NCI-H460 (cell line): ENCODE measurements at places on chromosomes 5 and 9.

DNA sequence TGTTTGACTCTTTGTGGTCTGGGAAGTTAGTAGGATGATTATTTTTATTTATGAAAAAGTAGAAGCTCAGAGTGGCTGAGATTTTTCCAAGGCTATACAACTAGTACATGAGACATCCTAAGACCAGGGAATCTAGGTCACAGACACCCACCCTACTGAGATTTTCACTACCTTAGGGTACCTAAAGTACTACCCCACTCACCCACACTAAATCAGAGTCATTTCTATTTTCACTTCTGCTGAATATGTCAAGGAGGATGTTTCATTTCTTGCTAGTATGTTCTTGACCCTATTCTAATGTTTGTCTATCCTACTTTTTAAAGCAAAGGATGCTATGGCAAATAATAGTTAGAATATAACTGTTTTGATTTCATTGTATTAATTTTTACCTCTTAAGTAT is 206.0 kb downstream of the ATP10B start:
- DNase-seq, result no peak

- DNase-seq, result no peak
These were observed 95.3 kb downstream of the PRRT1B start for GRCh38 chr9:131640438-131641137.

DNA sequence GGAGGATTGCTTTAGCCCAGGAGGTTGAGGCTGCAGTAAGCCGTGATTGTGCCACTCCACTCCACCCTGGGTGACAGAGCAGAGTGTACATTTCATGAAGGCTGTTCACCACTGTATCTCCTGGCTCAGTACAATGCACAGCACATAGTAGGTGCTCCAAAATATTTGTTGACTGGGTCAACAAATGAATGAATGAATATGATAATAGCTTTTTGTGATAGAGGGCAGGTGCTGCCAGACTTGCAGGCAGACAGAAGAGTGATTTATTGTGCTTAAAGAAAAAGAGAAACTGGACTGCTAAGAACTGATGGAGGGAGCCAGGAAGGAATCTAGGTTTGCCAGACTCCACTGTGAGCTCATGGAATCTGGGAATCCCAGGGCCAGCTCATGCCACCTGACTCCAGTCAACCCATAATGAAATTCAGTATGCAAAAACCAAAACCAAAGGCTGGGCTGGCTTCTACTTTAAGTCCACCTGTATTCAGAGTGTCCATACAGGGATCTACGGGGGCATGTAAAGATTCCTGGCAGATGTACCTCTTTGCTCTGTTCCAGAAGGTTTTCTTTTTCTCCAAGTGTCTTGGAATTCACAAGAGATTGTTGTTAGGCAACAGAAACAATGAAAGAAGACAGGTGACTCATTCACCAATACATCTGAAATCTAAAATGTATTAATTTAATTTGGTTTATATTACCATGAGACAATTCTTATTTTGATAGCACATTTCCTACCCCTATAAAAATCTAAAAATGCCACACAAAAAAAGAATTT is 15.5 kb upstream of the CTNNA1 start:
- DNase-seq, result no peak

DNA sequence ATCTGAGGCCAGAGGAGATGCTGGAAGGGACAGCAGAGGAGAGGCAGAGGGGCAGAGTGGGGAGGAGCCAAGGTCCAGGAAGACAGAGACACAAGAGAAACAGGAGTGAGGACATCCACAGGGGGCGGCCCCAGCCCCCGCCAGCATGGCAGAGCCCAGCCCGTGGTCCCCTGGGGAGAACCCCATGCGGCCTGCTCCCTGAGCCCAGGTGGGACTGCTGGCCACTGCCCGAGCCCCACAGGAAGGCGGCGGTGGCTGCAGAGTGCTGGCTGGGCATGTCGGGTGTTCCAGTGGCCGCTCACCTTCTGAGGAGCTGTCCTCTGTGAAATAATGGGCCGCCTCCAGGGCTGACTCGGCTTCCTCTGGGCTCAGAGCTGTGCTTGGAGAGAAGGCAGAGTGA is 8.9 kb upstream of the MRNIP start:
- no peak for DNase-seq

GRCh38 chr9:18606281-18606680 is 132.3 kb downstream of the ADAMTSL1 start:
- no peak for DNase-seq

GRCh38 chr5:130476325-130476724 is 572.1 kb downstream of the CHSY3 start:
- no peak for DNase-seq

GRCh38 chr9:95107976-95108375 is 209.5 kb downstream of the FANCC start:
- DNase-seq, result no peak

GRCh38 chr5:80146046-80146445 is 109.8 kb downstream of the SERINC5 start:
- no peak for DNase-seq

DNA sequence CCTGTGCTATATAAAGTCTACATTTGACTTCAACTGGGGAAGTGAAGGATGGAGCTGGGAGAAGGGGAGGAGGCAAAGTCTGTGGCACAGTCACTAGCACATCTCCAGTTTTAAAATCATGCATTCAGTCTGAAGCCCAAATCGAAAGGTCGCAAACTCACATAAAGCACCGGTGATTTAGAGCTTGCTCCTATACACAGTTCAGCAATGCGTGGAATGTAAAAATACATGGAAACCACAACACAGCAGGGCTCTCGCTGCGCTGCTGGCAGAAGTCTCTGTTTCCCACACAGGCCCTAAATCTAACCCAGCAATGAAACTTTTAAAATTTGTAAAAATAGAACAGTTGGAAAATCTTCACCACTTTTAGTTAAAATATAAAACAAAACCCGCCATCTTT is 68.2 kb downstream of the EBF1 start:
- no peak for DNase-seq

- DNase-seq, result no peak
These were observed 23.6 kb downstream of the QRFP start for GRCh38 chr9:130872912-130873503.

DNA sequence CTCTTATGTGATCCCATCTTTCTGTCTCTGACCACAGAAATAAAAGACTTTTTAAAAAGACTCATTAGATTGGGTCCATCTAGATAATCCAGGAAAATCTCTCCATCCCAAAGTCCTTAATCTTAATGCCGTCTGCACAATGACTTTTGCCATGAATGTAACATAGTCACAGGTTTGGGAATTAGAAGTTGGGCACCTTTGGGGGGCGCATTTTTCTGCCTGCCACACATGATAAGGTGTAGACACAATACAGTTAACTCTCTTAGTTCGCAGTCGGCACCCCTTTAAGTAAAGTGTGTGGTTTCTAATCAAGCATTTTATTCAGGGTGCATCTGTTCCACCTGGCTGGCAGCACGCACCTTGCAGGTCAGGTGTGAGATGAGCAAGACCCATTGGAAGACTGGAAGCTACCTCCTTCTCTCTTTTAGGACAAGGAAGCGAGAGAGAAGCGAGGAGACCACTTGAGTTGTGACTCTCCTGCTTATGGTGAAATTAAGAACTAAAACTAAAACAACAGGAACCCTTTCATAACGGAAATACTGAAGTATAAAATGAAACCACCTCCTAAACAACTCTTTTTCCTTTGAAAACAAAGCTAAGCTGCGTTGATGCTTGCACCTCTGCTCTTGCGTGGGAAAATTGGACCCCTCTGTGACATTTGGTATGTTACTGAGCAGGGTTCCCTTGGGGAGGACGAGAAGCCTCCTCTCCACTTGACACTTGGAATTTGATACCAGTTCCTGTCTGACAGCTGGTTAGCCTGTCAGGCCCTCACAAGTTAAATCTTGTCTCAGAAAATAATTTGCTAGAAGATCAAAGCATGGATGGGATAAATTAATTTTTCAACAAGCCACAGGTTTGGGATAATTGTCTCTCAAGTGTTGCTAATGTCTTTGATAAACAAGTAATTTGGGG is 304.6 kb upstream of the DMRT1 start:
- no peak for DNase-seq
